Breast epithelium (tissue), 4 donors: ENCODE measurements at places on chromosomes 4 and X.

GRCh38 chrX:147899379-147900114 is 12.2 kb upstream of the FMR1 start:
- DNase-seq, result no peak

GRCh38 chr4:1544861-1545281 is 138.6 kb upstream of the NKX1-1 start:
- DNase-seq, result no peak

DNA sequence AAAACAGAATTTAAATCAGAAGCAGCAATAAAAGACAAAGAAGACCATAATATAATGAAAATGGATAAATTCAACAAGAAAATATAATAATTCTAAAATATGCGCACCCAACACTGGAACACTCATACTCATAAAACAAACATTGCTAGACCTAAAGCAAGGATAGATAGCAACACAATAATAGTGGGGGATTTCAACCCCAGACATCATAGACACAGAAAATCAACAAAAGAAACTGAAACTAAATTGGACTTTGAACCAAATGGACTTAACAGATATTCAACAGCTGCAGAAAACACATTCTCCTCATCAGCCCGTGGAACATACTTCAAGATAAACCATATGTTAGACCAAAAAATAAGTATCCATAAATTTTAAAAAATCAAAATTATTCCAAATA is 1552.6 kb downstream of the C4orf33 start:
- no peak for DNase-seq

GRCh38 chr4:76494243-76494642 is 59.2 kb downstream of the SHROOM3 start:
- no peak for DNase-seq

- DNase-seq, result no peak
Measured at GRCh38 chrX:13345037-13345436, 25.2 kb upstream of the ATXN3L start.

DNA sequence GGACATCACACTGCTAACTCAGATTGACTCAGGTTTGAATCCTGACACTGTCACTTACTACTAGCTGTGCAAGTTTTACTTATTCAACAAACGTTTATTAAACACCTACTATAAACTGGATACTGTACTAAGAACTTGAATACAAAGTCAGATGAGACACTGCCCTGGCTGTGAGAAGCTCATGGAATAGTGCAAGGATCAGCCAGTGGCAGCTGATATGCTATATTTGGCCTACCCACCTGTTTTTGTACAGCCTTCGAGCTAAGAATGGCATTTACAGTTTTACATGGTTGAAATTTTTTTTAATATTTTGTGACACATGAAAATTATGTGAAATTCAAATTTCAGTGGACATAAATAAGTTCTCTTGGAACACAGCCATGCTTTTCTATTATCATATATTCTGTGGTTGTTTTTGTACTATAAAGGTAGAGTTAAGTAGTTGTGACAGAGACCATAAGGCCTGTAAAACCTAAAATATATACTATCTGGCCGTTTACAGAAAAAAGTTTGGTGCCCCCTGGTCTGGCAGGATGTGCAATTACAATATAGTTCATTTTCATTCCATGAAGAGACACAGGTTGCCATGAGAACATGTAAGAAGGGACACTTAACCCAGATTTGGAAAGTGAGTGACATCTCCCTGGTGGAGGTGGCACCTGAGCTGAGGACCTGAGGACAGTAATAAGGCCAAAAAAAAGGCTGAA is 3.4 kb upstream of the SEC24D start:
- no peak for DNase-seq

GRCh38 chr4:184732126-184732525 is 1.8 kb downstream of the CENPU start:
- no peak for DNase-seq

- DNase-seq, result peak; percentile 61
Measured at GRCh38 chr4:54539500-54540029, 118.2 kb upstream of the KIT start.

DNA sequence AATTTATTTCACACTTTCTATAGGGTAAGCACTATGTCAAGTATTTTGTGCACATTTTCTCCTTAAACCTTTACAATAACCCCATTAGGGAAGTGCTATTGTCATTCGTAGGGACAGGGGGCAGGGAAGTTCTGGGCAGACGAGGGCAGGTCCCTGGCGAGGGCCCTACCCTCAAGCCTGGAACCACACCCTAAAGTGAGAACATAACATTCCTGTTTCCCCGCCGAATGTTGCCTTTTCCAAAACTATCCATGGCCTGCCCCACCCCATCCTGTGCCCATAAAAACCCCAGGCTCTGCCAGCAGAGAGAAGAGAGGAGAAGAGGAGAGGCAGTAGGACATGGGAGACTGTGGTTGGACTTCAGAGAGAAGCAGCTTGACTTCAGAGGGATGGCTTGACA is 39.8 kb upstream of the CCKAR start:
- DNase-seq, result no peak

GRCh38 chr4:40722576-40723161 is 27.1 kb upstream of the NSUN7 start:
- DNase-seq, result no peak

GRCh38 chrX:19571711-19572110 is 56.4 kb upstream of the MAP3K15 start:
- DNase-seq, result no peak
